Activated CD4-positive, alpha-beta memory T cell treated with anti-CD3 and anti-CD28 coated beads for 36 hours (primary cell): ENCODE measurements at places on chromosomes 16 and 17. TPM values are rescaled to one million over a fixed set of nuclear protein-coding genes. Genes with fewer than 3 reads are reported as not detected.

Gene MT3
- 3.9 TPM for total RNA-seq

DNA sequence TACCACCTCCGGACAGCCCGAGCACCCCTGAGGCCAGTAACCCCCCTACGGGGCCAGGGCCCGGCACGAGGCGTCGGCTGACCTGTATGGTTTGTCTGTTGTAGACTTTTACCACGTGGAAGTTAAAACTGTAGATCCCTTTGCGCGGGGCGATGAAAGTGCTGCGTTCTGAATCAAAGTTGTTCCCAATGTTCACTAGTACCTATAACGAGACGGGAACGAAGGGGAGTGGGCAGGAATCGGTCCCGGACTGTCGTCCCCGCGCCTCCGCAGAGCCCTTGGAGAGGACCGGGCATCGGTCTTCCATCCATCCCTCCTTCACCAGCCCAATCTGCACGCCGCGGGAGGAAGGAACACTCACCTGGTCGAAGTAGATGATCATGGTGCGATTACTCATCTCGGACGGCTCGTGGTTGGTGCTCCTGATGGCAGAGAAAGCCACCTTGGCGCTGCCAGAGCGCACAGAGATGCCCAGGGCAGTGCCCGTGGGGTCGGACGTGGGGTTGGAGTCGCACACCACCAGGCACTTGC, 732 bp downstream of the CBLN1 start:
- H3K36me3 ChIP-seq = peaks cover 1% of the 10 kb centered on the region
- no peak for DNase-seq
- H3K27ac ChIP-seq = no peak overlapping the region
- peaks cover 60% of the 10 kb centered on the region for H3K27me3 ChIP-seq
- peaks cover 10% of the 10 kb centered on the region for H3K4me1 ChIP-seq

DNA sequence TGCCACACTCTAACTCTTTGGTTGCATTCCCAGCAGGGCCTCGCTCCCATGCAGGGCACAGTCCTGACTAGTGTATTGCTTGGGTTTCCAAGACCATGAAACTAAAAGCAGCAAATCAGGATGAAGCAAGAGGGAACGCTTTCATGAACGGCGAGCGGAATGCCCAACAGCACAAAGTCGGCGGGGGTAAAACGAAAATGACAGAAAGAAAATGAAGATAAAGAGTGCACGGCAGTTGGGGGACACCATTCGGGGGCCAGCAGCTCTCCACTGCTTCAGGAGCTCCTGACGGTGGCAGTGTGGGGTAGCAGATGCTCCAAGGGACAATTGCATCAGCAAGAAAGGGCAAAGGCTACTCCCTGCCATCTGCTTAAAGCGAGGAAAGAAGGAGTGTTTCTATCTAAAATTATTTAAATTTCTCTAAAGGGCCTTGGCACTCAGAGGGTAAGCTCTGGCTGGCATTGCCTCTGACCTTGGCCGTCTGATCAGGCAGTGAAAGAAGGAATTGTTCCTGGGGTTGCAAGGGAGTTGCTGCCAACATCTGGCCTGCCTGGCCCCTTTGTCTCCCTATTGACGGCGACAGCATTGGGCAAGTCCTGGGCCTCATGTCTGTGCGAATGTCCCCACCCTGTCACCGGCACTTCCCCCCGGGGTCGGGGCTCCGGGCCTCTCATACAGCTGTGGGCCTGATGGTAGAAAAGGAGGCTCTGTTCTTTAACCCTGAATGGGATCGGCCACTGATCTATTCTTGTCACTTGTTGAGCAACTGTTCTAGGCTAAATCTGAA, 138.2 kb downstream of the CMIP start:
- no peak for DNase-seq
- H3K4me3 ChIP-seq = no peak overlapping the region
- no peaks in the 10 kb centered on the region for H3K27me3 ChIP-seq
- H3K36me3 ChIP-seq = no peaks in the 10 kb centered on the region

DNA sequence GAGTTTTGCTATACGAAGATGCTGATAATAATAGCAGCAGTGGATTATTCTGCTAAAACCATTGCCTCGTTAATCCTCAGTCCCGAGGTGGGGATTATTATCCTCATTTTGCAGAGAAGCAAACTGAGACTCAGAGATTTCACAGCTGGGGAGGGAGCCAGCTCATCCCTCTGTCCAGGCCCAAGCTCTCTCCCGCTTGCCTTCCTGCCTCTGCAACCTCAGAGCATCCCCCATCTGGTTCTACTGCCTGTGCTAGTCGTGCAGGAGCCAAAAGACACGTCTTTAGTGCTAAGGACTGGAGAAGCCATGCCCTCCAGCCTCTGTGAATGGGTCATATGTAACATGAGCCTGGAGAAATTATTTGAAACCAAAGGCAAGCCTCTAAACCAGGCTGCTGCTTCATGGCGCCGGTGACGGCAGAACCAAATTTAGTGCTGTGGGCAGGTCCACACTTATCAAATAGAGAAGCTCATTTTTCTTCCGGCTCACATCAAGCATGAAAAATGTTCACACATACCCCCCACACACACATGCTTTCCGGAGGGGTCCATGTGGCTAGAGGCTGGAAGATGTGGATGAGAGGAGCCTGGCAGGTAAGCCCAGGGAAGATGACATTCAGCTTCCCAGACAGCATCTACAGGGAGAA, 13.5 kb downstream of the MAPT start:
- DNase-seq = no peak
- H3K36me3 ChIP-seq = no peaks in the 10 kb centered on the region
- H3K27ac ChIP-seq = peak overlapping the region; percentile 64
- H3K4me1 ChIP-seq = peaks cover 23% of the 10 kb centered on the region

Gene PERCC1
- total RNA-seq = not detected

DNA sequence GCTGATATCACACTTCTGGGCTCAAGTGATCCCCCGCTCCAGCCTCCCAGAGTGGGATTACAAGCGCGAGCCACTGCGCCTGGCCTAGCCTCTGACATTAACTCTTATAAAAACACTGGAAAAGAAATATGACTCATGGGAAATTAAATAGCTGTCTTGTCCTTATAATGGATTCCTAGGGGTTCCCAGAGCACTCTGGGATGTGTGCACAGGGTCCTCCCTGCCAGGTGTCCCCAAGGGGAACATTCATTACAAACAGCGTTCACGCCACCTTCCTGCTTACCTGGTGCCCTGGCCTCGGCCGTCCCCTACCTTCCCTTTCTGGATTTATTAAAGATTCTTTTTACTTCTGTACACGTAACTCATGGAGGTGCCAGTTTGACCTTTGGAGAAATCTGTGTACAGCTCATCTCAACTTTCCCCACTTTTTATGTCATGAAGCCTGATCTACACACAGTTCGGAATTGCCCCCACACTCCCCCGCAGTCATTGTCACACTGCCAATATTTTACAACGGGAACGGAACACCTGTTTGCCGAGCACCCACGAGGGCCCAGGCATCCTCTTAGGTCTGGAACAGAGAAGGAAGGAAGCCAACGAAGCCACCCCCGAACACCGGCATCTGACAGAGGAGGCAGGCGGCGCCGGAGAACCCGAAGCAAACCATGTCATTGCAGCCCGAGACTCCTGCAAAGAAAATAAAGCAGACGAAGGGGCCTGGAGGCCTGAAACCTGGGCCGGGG, 39.7 kb upstream of the MEAK7 start:
- no peaks in the 10 kb centered on the region for H3K27me3 ChIP-seq
- H3K36me3 ChIP-seq = peaks cover 6% of the 10 kb centered on the region
- H3K27ac ChIP-seq = no peak overlapping the region
- H3K4me1 ChIP-seq = peaks cover 36% of the 10 kb centered on the region

Gene SLC22A31
- total RNA-seq = 0.39 TPM
